ENCODE measurements at places on chromosomes 2 and 18.

DNA sequence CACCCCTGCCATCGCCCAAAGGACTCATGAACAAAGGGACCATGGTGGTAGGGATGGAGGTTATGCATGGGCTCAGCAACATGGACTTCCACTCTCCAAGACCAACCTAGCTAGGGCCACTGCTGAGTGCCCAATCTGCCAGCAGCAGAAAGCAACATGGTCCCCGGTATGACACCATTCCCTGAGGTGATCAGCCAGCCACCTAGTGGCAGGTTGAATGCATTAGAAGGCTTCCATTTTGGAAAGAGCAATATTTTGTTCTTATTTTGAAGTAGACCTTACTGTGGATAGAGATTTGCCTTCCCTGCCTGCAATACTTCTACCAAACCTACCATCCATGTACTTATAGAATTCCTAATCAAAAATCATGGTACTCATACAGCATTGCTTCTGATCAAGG, 99.8 kb downstream of the METTL4 start:
- DNase-seq, result no peak

DNA sequence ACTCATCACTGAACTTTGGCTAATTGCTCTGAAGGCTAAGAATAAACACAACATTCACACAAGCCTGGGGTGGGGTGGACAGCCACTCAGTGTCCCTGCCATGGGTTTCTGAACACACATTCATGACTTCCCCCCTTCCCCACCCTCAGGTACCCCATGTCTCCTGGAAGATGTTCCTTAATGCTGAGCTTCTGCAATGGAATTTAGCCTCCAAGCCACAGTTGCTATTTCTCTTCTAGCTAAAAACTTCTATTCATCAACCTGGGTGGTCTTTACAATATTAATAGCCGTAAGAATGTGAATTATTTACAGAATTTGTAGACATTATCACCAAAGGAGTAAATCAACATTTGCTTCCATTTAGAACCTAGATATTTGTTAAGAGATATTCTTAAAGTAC, 175.1 kb downstream of the ACKR3 start:
- no peak for DNase-seq

GRCh38 chr2:172323256-172323655, 104.1 kb upstream of the ITGA6 start:
- no peak for DNase-seq

DNA sequence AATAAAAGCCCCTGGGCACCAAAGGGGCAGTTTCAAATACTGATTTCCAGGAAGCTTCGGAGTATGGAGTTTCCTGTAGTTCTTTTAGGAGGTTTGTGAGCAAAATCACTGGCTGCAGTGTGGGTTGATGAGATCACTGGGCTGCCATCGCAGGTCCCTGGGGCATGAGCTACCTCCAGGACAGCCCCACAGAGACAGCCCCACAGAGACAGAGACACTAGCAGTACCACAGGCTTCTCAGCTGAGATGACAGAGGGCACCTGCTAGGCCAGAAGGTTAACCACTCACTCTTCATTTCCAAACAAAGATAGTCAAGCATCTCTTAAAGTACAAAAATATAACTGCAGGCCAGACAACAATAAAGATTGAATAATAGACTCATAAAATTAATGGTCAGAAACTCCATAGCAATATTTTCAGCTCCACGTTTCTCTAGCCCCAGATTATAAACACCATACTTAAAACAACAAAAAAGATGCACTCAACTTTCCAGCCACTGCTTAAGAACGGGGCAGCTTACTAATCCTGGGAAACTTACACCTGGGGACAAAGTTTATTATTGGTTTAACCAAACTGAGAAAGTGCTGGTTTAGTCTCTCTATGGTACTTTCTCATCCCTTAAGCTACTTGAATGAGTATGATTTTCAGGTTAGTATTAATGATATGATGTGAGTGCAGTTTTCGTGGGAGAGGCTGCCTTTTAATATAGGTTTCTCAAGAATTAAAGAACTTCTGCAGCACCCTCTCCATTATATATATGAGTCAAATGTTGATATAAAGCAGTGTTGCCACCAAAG, 11.6 kb downstream of the AFF3 start:
- no peak for DNase-seq

DNA sequence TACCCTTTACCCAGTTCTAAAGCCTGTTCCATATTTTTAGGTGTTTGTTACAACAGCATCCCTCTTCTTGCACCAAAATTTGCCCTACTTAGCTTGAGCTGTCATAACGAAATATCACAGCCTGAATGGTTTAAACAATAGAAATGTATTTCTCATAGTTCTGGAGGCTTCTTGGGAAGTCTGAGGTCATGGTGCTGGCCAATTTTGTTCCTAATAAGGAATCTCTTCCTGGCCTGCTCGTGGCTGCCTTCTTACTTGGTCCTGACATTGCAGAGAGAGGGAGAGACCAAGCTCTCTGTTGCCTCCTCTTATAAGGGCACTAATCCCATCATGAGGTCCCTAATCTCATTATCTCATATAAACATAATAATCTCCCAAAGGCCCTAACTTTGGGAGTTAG, 267.8 kb downstream of the PID1 start:
- no peak for DNase-seq

- no peak for DNase-seq
Measured at GRCh38 chr18:6145645-6146306, 250.5 kb upstream of the TMEM200C start.

GRCh38 chr2:121591199-121591598, 58.1 kb downstream of the CLASP1 start:
- no peak for DNase-seq

GRCh38 chr2:5946225-5947115, 254.3 kb downstream of the SOX11 start:
- no peak for DNase-seq

GRCh38 chr18:74541703-74542555, 7.6 kb downstream of the CNDP1 start:
- DNase-seq, result no peak

- no peak for DNase-seq
Measured at GRCh38 chr18:62992877-62993365, 277.6 kb downstream of the PHLPP1 start.

GRCh38 chr18:28786926-28787325, 610.0 kb upstream of the CDH2 start:
- DNase-seq, result no peak

- no peak for DNase-seq
Measured at GRCh38 chr2:119156105-119156890, 2.3 kb downstream of the C1QL2 start.

- DNase-seq, result no peak
Measured at GRCh38 chr2:239274391-239275043, 126.3 kb downstream of the HDAC4 start.

- no peak for DNase-seq
Measured at GRCh38 chr18:70461323-70462077, 172.7 kb downstream of the SOCS6 start.

DNA sequence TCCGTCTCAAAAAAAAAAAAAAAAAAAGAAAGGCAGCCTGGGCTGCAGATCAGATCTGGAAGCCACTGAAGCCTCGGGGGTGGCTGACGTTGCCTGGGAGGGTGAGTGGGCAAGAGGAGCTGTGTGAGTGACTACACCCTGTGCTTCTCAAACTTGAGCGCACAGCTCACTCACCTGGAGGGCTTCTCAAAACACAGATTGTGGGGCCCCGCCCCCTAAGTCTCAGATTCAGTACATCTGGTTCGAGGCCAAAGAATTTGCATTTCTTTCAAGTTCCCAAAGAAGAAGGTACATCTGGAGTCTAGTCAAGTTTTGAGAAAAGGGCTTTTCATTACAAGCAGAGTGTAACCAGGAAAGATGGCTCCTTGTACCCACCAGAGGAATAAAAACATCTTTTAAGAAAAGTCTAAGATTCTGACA, 97.7 kb upstream of the CAB39 start:
- no peak for DNase-seq

DNA sequence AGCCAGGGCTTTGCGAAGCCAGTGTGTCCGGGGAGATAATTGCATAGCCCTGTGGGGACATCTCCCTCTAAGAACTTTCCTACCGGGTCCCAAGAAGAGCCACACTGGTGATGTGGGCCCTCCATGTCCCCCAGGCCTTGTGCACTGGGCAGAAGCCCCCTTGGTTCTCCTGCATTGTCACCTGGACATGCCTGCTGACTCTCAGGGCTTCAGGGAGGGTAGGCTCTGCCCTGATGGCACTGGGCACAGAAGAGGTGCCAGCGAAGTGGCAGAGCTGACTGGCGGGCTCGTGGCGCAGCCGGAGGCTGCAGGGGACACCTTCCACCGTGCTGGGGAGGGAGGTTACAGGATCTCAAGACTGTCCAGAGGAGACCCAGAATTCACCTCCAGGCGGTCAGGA, 28.3 kb downstream of the GLI2 start:
- no peak for DNase-seq

DNA sequence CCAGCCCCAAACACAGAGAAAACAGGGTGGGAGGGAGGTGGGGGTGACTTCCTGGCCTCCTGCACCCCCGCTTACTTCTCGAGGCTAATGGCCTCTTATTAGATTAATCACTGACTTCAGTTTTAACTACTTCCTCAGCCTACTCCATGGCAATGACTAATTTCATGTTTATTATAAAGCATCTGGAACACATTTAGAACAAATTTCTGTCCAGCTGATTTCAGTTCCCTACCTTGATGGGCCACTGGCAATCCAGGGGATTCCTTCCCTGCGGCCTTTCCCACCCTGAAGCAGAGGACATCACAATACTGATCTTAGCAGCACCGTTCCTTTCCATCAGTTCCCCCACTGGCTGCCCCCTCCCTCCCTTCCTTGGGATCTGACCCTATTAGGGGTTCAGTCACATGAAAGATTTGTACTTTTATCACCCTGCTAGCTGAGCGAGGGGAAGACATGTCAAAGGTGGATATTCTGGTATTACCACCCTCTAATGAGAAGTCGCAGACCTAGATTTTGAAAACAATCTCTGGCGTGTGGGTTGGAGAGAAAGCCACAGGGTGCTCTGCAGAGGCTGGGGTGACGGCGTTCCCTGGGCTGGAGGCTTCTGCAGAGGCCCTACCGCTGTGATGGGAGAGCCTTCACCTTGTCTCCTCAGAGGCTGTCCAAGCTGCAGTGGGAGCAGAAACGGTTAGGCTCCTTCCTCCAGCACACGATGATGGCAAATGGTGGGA, 67.6 kb downstream of the KIAA2012 start:
- no peak for DNase-seq
